Renal pelvis (tissue), 12 donors: ENCODE measurements at places on chromosomes 5 and 9. TPM values are rescaled to one million over a fixed set of nuclear protein-coding genes. Genes with fewer than 3 reads are reported as not detected.

DNA sequence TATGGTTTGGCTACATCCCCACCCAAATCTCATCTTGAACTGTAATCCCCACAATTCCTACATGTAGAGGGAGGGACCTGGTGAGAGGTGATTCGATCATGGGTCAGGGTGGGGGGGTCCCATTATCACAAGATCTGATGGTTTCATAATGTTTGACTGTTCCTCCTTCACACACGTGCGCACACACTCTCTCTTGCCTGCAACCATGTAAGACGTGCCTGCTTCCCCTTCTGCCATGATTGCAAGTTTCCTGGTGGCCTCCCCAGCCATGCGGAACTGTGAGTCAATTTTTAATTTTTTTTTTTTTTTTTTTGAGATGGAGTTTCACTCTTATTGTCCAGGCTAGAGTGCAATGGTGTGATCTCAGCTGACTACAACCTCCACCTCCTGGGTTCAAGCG lies 27.0 kb downstream of the FAM169A start:
- no peak for DNase-seq

GRCh38 chr9:136910197-136910900 lies 24.0 kb downstream of the TRAF2 start:
- no peak for DNase-seq

- DNase-seq, result no peak
These were observed 168.3 kb upstream of the DMAC1 start for GRCh38 chr9:7967851-7968250.

Gene GRIN1
- polyA plus RNA-seq, result not detected

Gene LCP2
- 2.7 TPM for polyA plus RNA-seq
